ENCODE measurements at places on chromosomes 4 and X.

DNA sequence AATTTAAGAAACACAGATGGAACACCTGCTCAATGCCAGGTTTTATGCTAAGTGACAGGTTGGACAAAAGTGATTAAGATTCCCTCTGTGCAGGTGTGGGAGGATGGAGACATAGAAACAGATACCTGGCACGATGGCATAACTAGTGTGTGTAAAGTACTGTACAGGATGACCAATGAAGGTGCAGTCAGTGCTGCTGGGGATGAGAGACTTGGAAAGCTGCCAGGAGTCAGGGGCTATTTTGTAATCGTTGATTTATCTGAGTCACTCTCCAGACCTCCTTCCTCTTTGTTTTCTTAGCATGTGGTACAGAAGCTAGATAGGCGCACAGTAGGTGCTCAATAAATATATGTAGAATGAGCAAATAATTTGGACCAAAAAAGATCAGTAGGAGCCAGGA lies 58.2 kb downstream of the CWH43 start:
- DNase-seq: no peak

- DNase-seq: no peak
Observed at GRCh38 chrX:54978448-54978847, 15.5 kb downstream of the PFKFB1 start.

DNA sequence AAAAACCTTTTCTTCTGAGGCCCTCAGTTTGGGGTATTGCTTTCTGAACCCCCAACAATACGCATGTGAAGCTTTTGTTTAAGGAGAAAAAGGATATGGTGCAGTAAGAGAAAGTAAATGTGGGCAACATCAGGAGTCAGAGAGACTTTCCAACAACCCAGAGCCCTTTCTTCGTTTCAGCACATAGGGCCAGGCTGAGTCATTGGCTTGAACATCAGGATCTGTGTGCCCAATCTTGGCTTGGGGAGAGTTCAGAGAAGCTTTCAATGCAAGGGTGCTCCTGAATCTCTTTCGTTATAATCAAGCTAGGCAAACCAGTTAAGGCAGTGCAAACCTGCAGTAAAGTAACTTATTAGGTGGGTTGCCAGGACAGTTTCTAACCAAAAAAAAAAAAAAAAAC lies 191.2 kb downstream of the FRMPD4 start:
- no peak for DNase-seq

DNA sequence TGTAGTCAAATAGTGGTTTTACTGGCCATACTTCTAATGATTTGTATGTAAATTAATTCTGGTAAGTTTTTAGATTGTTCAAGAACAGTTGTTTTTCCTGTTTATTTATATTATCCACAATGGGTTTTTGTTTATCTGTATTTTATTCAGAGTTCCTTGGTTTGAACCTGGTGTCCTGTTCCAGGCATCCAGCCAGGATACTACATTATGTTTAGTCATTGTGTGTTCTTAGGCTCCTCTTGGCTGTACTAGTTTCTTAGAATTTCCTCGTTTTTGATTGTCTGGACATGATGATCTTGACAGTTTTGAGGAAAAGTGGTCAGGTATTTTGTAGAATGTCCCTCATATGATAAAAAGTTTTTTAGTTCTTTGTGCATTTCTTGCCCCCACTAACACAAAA lies 7.8 kb downstream of the TIGD2 start:
- DNase-seq: no peak

- DNase-seq: no peak
Observed at GRCh38 chr4:814312-814850, 11.5 kb downstream of the CPLX1 start.

GRCh38 chrX:135463937-135464336 lies 42.2 kb downstream of the SMIM10L2A start:
- no peak for DNase-seq
